GM04504 (cell line): ENCODE measurements at places on chromosomes 4 and X.
A peak's percentile ranks its signal among the peaks of the same experiment; 100 is the strongest.

DNA sequence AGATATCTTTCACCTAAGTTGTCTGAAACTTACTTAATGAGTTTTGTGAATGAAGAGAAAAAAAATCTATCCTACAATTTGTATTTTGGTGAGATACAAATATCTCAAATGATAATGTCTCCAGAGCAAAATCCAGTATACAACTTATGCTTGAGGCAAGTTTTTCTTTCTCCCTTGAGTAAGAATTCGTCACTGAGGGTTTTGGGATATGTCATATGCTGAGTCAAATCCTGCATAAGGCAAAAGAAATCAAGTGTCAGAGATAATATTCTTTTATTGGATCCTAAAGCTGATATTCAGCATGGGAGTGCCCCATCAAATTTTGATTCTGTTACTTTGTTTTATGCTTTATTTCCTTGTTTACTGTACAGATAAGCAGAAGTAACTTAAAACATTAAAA is 1308.6 kb downstream of the ARAP2 start:
- no peak for DNase-seq

- DNase-seq = no peak
Measured at GRCh38 chr4:1373892-1374705, 27.1 kb downstream of the UVSSA start.

DNA sequence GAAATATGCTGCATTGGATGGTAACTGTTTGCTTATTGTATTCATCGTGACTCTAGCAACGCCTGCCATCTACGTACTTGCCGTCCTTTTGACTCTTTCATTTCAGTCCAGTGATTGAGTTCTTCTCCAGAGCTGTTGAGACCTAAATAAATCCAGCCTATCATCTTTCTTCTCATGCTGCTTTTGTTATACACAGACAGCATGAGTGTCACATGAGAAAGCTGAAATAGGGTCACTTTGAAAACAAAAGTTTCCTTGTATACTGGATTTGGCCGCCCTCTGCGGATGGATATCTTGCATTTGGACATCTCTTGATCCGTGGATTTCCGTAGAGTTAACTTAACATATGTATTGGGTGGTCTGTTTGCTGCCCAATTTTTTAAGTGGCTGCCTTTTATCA is 67.2 kb downstream of the TMPRSS11F start:
- DNase-seq = no peak

- DNase-seq = no peak
Measured at GRCh38 chr4:17368408-17368807, 143.5 kb downstream of the QDPR start.

GRCh38 chr4:56683455-56683854 is 2.4 kb upstream of the HOPX start:
- no peak for DNase-seq

DNA sequence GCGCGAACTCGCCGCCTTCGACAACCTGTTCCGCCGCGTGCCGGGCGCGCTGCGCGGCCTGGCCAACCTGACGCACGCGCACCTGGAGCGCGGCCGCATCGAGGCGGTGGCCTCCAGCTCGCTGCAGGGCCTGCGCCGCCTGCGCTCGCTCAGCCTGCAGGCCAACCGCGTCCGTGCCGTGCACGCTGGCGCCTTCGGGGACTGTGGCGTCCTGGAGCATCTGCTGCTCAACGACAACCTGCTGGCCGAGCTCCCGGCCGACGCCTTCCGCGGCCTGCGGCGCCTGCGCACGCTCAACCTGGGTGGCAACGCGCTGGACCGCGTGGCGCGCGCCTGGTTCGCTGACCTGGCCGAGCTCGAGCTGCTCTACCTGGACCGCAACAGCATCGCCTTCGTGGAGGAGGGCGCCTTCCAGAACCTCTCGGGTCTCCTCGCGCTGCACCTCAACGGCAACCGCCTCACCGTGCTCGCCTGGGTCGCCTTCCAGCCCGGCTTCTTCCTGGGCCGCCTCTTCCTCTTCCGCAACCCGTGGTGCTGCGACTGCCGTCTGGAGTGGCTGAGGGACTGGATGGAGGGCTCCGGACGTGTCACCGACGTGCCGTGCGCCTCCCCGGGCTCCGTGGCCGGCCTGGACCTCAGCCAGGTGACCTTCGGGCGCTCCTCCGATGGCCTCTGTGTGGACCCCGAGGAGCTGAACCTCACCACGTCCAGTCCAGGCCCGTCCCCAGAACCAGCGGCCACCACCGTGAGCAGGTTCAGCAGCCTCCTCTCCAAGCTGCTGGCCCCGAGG is 27.0 kb downstream of the NYX start:
- no peak for DNase-seq

DNA sequence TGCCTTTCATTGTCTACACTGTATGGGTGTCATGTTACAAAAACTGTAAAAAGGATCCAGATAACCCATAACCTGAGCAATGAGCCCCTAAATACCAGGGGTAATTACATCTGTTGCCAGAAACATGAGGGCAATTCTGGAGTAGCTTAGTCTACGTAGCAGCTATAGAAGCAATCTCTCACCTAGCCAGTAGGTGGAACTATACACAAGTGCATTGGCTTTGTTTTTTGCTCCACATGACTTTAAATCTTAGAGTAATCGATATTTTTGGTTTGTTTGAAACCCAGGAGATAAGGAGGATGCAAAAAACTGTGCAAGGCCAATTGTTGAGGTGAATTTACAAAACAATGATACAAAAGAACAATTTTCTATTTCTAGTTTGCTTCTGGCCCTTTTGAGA is 57.5 kb downstream of the GPR82 start:
- DNase-seq = no peak

DNA sequence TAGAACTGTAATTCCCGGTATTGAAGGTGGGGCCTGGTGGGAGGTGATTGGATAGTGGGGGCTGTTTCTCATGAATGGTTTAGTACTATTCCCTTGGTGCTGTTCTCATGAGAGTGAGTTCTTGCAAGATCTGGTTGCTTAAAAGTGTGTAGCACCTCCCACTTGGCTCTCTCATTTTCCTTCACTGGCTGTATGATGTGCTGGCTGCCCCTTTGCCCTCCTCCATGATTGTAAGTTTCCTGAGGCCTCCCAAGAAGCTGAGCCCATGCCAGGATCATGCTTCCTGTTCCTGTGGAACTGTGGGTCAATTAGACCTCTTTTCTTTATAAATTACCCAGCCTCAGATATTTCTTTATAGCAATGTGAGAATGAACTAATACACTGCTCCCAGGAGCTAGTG is 8.7 kb downstream of the ANXA10 start:
- no peak for DNase-seq

- no peak for DNase-seq
Measured at GRCh38 chrX:19839770-19840254, 47.6 kb downstream of the SH3KBP1 start.

DNA sequence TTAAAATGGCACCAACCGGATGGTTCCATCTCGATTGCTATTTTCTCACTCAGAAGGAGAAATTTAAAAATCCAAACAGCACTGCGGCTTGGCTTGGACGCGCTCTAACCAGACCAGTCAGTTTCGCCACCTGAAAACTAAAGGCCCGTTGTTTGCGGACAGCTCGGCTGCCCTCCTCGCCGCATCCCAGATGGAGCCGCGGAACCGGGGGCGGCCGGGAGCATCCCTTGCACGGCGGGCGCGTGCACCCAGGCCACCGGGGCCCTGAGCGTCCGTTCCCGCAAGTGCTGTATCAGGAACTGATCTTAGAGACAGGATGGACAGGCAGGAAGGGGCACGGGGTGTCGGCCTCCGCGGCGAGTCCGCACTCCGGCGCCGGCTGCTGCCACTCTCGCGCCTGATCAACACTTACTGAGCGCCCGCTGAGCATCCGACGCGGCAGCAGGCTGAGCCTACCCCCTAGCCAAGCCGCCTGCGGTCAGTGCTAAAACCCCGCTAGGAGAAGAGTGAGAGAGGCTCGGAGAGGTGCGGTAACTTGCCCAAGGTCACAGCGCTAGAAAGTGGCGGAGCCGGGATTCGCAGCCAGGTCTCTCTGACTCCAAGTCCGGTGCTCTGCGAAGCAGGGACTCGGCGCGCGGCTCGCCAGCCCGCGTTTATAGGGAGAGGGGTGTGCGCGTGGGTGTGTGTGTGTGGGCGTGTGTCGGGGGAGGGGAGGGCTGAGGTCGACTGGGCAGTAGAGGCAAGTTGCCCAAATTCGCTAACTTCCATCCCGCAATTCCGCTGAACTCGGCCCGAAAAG is at the start of gene CITED1:
Gene CITED1, minus strand, starts transcription at position 629 of the 799 bp plus-strand sequence. CDS start 3,045 bp downstream, outside the sequence.
- DNase-seq = no peak

- no peak for DNase-seq
Measured at GRCh38 chrX:102934624-102935023, 2.4 kb upstream of the RAB40AL start.

DNA sequence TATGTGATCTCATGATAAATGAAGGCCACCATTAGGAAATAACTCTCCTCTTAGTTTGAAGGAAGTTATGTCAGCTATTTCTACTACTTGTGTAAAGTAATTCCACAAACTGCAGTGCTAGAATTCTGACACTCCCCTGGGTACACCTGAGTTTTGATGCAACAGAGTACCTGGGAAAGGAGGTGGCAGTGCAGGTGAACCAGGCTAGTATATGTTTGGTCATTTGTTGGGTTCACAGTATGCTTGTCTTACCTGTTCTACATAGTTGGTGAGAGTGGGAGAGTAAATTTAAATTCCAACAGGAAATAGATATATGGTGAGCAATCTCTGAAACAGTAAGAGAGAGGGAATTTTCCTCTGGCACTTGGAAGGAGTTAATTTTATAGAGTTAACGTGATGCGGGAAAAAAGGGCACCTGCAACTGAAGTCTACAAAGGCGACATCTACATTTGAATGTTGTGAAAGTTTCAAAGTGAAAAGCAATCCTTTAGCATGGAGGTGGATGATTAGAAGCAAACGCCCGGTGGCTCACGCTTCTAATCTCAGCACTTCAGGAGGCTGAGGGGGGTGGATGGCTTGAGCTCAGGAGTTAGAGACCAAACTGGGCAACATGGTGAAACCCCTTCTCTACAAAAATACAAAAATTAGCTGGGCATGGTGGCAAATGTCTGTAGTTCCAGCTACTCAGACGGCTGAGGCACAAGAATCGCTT is 8.3 kb upstream of the SLC10A6 start:
- no peak for DNase-seq

DNA sequence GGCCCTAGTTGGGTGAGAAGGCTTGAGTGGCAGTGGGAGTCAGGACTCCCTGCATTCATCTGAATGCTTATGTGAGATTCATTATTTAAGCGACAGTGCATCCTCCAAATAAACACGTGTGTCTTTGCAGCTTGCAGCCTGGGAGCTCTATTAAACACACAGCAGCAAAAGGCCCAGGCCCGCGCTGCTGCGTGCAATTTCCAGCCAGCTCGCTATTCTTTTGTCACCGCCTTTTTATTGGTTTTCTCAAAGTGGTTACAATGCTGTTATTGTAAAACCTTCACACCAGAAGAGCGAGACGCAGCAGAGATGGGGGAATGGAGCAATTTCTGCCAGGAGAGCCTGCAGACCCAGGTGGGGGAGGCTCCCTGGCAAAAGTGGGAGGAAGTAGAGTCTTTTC is 252.5 kb downstream of the BCOR start:
- no peak for DNase-seq

DNA sequence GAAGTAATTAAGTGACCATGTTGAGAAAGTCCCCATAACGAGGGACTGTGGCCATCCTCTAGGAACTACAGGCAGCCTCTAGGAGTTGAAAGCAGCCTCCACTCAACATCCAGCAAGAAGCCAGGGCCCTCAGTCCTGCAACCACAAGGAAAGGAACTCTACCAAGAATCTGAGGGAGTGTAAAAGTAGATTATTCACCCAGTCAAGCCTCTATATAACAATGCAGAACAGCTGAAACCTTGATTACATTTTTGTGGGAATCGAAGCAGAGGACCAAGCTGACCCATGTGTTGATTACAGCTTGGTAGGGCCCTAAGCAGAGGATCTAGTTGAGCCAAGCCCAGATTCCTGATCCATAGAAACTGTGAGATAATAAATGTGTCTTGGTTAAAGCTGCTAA is 17.1 kb downstream of the RPS6KA6 start:
- no peak for DNase-seq

GRCh38 chr4:68291256-68291655 is 45.8 kb upstream of the TMPRSS11B start:
- no peak for DNase-seq

GRCh38 chr4:53306729-53307128 is 59.1 kb downstream of the SCFD2 start:
- peak; percentile 85 for DNase-seq

- no peak for DNase-seq
Measured at GRCh38 chrX:111837197-111837596, 38.8 kb upstream of the TRPC5OS start.

GRCh38 chr4:88208156-88208555 is 49.7 kb upstream of the ABCG2 start:
- DNase-seq = no peak

DNA sequence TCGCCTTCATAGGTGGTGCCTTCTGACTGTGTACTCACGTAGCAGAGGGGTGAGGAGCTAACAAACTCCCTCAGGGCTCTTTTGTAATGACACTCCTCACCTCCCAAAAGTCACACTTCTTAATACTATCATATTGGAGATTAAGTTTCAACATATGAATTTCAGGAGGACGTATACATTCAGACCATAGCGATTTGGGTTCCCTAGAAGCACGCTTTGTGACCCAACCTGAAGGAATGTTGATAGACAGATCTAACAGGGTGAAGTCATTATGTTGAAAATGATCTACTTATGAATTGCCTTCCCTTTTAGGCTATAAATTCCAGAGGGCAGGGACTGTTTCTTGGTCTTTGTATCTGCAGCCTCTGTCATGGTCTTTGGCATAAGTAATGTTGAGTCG is 3.2 kb upstream of the KLHL34 start:
- no peak for DNase-seq

GRCh38 chr4:153521478-153521877 is 55.3 kb downstream of the TMEM131L start:
- DNase-seq = no peak

DNA sequence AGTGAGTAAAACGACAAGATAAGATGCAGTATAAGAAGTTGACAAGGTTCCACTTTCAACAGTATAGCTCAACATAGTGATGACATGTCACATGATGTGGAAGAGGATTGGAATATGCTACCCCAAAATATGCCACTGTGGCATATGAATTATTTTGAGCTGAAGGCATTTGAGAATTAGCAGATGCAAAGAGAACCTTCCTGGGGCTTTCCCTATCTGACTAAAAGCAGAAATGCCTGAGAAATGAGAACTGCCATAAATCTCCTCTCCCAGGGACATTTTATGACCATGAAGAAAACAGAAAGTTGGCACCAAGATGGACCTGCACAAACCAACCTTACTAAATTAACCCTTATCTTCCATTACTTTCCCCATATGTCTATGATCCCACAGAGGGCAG is 24.8 kb downstream of the CDKN2AIP start:
- DNase-seq = peak; percentile 22

DNA sequence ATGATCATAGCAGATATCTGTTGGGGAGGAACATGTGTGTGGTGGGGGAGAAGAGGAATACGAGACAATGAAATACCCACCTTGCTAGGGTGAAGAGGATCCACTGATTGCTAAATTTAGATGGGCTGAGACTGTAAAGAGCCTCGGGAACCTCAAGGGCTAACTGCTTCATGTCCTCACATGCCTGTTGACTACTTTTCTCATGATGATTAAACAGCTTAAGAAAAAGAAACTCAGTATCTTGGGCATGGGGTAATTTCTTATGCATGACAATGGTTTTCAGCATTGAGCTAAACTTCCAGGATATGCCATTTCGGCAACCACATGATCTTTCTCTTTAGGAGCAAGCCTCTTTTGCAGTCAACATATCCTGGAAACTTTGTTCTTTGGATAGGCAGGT is 3.9 kb upstream of the LNX1 start:
- no peak for DNase-seq
